SHP77 treated with DMSO at 0.1 percent for 48 hours (cell line): ENCODE measurements at places on chromosomes 3 and 15.

GRCh38 chr15:60480149-60480548 is 1.2 kb upstream of the ICE2 start:
- no peak for DNase-seq

- DNase-seq, result no peak
Observed at GRCh38 chr3:34676436-34676835, 878.0 kb downstream of the PDCD6IP start.

DNA sequence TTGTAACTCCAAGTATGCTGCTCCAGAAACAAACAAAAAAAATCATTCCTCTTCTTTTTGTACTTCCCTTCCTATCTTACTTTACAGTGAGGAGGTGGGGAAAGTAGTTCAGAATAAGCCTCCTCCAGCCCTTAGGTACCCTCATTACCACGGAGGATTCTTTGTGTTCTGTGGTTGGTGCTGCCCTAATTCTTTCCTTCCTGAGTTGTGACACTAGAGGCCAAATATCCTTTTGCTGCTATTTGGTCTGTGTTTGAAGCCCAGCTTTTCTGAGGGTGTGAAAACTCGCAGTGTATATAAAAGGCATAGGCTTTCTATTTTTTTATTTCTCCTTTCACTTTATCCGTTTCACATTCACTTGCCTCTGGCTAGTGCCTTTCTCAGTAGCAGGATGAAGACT is 98.2 kb downstream of the HHLA2 start:
- no peak for DNase-seq

DNA sequence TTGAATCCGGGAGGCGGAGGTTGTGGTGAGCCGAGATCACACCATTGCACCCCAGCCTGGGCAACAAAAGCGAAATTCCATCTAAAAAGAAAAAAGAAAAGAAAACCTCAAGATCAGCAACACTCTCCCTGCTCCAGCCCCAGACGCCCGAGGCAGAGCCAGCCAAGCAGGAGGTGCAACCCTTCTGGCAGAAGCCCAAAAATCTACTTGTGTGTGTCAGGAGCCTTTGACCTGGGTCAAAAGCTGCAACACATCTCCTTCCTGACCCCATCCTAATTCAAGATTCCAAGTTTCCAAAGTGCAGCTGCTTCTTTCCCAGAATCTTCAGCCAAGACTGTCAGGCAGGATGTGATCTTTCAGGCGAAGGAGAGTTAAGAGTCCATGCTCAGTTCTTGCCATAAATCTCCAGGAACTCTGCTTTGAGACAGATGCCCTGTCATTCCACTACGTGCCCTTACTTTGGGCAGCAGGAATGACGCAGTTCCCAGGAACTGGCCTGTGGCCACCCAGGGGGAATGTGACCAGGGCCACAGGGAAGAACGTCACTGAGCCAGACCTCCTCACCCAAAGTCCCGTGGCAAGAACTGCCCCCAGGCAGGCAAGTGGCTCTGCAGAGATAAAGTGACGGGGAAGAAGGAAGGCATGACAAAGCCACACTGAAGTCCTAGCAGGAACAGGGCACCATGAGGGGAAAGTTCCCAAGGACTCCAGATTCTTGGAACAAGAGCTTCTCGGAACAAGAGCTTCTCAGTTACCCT is 39.4 kb downstream of the SH3BP5 start:
- DNase-seq, result no peak

DNA sequence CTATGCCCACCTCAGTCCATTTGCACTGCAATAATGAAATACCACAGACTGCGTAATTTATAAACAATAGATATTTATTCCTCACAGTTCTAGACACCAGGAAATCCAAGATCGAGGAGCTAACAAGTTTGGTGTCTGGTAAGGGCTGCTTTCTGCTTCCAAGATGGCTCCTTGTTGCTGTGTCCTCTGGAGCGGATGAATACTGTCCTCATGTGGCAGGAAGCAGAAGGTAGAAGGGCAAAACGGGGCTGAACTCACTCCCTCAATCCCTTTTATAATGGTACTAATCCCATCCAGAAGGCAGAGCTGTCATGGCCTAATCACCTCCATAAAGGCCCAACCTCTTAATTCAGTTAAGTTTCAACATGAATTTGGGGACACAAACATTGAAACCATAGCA is 75.3 kb downstream of the P2RY1 start:
- DNase-seq, result no peak

GRCh38 chr15:89401631-89402517 is 67.2 kb upstream of the POLG start:
- no peak for DNase-seq

DNA sequence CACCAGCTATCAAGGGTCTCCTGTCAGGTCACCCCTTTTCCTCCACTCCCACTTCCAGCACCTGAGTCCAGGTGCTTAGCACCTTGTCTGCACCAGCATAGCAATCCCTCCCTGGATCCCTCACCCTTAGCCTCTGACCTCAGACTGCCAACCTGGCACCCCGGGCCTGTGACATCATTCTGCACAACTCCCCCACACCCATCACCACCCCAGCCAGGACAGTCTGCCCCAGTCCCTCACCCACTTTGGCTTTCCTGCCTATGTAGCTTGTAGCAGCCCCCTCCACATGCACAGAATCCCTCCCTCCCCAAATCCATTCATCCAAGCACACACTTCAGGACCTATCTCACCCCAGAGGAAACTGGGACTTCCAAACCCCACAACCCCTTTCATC is 819 bp upstream of the PLXNB1 start:
- no peak for DNase-seq

- DNase-seq, result no peak
Observed at GRCh38 chr3:118036215-118036614, 998.4 kb downstream of the IGSF11 start.

DNA sequence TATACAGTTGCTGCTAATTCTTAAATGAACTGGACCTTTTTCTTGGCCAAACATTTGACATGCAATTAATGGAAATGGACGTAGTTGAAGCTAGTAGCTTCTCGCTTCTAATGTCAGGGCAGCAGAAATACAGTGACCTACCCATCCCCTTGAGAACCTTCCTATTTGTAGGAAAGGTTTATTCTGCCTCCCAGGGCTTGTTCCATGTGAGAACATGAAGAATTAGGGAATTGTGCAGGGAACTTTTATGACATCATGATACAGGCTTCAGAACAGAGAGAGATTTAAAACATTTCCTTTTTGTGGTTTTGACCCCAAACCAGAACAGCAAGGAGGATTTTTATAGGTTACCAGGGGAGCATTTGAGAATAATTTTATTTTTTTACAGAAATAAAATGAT is 406.6 kb upstream of the PPP2R3A start:
- DNase-seq, result no peak

- no peak for DNase-seq
Observed at GRCh38 chr3:194871864-194872668, 186.4 kb downstream of the FAM43A start.

DNA sequence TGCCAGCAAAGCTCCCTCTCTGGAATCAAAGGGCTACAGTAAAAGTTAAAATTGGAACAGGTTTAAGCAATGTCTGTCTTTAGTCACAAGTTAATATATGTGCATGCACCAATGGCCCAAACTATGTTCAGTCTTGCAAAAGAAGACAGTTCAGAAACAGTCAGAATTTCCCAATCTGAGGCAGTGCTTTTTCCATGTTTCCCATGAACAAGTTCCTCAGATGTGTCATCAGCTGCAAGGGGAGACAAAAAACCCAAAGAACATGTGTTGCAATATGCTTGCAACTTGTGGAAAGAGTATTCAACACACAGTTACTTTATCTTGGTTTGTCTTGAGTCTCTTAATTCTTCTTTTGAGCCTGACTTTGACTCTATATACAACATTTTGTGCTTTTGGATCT is 148.4 kb downstream of the USP13 start:
- DNase-seq, result no peak

DNA sequence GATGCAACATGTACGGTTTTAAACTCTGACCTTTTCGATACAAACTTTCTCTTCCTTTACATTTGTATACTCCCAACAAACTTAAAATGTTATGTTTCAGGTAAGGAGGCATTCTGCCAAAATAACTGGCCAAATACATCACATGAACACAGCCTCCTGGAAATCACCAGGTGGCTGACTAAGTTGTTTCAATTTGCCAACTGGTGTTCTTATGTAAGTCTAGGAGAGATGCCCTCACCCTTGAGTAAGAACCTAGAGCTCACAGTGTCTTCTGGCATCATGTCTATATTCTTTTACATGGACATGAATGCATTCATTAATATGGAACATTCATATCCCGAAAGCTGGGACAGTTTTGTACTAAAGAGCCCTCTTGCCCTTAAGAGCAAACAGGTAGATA is 341.1 kb upstream of the NR2F2 start:
- DNase-seq, result no peak

- DNase-seq, result no peak
Observed at GRCh38 chr3:52084954-52085680, 28.7 kb upstream of the DUSP7 start.

- DNase-seq, result no peak
Observed at GRCh38 chr3:7288133-7288532, 427.2 kb downstream of the GRM7 start.

DNA sequence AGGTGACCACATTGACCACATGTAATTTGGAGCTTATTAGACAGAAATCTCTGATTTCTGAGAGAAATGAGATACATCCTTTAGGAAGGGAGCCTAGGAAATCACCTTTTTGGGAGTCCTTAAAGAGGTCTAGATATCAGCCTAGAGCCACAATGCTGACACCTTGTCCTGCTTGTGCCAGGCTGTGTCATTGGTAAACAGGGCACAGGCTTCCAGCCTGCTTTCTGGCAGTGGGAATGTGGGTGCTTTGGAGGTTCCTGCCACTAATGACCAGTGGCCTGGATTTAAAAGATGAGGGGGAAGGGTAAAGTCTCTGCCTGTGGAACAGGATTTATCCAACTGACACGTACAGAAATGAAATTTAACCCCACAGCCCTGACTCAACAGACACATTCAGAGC is 169.8 kb upstream of the KBTBD8 start:
- DNase-seq, result no peak

- no peak for DNase-seq
Observed at GRCh38 chr3:141240286-141240685, 8.7 kb downstream of the PXYLP1 start.

- DNase-seq, result no peak
Observed at GRCh38 chr3:171948674-171949073, 90.7 kb upstream of the FNDC3B start.

DNA sequence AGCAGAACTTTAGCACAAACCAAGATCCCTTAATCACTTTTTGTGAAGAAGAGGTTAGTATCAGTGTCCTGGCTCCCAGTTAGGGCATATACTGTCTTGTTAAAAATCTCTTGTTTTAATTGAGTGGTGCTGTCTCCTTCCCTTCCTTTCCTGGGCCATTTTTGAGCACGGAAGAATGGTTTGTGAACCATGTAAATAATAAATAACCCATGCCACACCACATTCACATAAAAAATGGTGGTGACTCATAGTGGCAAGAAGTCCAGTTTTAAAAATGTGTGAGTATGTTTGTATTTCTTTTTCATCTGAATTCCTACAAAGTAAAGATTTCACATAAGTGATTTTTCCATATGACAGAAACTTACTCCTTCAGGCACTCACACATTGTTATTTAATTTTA is 59.1 kb upstream of the SPRED1 start:
- DNase-seq, result no peak

DNA sequence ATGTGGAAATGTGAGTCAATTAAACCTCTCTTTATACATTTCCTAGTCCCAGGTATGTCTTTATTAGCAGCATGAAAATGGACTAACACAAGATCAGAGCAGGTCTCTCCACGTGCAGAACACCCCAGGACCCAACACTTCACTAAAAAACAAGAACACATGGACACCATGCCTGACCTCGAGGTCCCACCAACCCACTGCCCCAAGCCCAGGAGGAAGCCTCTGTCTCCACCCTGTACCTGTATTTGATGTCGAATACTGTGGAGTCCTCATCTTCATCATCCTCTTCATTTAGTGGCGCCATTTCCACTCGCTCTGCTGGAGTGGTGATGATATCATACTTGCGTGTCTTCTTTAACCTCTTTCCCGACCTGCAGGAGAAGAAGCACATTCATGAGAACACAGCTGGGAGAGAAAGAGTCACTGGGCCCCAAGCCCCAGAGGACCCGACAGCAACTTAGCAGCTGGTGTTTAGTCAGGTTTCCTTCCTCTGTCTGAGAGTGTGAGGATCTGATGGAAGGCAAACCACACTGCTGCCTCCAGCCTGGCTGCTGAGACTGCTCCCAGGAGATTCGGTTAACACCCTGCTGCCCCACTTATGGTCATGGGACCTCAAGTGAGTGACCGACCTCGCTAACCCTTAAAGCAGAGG is 25.5 kb downstream of the FAM174B start:
- DNase-seq, result no peak

DNA sequence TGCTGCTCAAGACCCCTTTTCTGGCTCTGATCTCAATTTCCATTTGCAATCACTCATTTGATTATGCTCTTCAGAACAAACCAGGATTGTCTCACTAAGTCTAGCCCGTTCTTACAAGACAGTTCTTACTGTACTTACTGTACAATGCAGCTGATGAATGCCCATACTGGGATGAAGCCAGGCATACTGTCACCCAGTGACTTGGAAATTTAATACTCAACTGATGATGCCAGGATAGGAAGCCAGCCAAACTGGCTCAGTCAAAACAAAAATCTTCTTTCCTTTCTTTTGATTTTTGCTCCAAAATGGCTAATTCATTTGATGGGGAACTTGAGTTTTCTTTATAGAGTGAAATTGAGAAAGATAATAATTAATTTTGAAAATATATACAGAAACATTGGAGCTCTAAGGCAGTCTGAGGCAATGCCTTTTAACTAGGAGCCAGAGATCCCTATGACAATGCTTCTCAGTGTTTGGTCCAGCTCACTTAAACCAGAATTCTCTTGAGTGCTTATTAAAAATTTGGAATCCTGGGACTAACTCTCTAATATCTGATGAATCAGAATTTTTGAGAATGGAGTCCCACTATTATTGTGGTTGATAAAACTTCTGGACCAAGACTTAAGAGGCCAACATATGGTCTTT is 265.6 kb upstream of the THBS1 start:
- no peak for DNase-seq

GRCh38 chr3:46921041-46921440 is 43.5 kb downstream of the PTH1R start:
- DNase-seq, result no peak

- DNase-seq, result no peak
Observed at GRCh38 chr3:105722943-105723556, 145.8 kb downstream of the CBLB start.

DNA sequence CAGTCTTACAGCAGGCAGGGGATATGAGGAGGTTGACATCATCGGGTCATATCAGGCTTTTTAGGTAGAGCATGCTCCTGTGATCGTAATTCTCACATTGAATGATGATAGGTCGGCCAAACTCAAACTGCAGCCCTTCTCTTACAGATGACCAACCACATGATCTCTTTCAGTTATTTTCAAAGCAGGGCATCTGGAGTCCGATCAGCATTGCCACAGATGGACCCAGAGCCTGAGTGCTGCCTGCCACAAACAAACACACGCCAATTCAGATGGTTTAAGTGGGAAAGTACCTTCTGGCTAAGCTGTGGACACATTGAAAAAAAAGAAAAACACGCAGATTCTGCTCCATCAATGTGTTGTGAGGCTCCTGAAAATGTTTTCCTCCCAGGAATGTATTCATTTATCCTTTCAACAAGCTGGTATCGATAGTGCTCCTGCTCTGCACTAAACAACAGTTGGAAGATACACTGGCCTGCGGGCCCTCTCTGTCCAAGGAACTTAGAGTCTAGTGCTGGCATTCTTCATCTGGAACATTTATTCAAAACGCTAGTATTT is 31.2 kb downstream of the ARPP21 start:
- no peak for DNase-seq

- DNase-seq, result no peak
Observed at GRCh38 chr3:52880474-52880873, 16.9 kb downstream of the STIMATE start.
